HEK293T (cell line): ENCODE measurements at places on chromosomes 7 and 10.

DNA sequence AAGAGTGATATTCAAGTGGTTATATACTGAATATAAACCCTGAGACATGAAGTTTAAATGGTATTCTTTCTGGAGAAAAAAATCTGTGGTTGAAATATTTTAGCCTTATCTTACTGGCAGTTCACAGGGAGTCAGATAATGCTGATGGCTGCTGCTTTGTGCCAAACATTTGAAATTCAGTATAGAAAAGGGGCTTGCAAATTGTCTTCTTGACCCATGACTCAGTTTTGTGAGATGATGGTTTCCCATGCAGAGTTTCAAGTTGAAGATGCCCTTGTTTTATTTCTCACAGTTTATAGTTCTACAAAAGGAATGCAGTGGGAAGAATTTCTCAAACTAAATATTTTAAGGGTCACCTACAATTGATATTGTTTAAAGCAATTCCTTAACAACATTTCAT, 251.1 kb upstream of the MEOX2 start:
- DNase-seq = no peak

DNA sequence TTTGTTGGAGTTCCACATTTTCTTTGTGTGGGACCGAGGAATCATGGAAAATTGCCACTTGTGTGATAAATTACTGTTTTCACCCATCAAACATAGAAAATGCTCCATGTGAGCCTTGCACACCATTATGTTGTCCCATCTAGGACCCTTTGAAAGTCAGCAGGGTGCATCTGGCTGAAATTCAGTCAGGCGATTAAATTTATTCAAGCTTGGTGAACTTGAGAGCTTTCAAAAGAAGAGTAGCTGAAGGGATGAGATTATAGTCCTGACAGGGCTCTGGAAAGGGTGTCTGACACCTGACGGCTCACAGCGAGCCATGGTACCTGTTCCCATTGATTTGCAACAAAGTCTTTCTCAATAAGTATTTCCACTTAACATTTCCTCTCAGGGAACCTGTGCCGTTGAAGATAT, 399.7 kb upstream of the ETV1 start:
- DNase-seq = peak; percentile 45

- no peak for DNase-seq
Measured at GRCh38 chr7:30844483-30844874, 67.2 kb upstream of the AQP1 start.

- no peak for DNase-seq
Measured at GRCh38 chr10:21095073-21095472, 198.0 kb upstream of the NEBL start.

DNA sequence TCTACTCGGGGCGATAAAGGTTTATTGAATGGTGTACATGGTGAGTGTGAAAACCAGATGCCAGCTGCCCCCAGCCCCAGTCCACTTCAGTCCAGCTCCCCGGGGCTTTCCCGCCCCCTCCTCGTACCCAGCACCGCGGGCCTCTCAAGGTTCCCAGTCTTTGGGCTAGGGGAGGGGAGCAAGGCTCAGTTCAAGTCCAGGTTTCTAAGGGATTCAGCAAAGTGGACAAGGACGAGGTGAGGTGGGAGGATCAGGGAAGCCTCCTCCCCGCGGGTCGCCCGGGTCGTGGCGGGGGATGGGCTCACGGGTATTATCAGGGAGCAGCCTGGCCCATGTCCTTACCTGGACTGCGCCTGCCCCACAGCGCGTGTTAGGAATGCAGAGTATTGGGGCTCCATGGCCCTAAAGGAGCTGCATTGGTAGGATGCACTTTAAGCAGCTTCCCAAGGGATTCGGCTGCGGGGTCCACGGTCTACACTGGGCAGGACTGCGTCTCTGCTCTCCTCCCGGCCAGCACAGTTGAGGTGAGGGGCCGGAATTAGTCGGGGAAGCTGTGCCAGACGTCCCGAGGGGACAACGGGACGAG, 541 bp upstream of the PFKFB3 start:
- DNase-seq = no peak

- no peak for DNase-seq
Measured at GRCh38 chr7:129191272-129191671, 2.8 kb downstream of the SMO start.

GRCh38 chr10:132136689-132137088, 50.1 kb upstream of the DPYSL4 start:
- DNase-seq = no peak

- peak; percentile 26 for DNase-seq
Measured at GRCh38 chr7:8035647-8036518, 67.3 kb downstream of the GLCCI1 start.

GRCh38 chr7:119630406-119630969, 642.5 kb upstream of the KCND2 start:
- no peak for DNase-seq

GRCh38 chr7:127382301-127383085, 10.0 kb downstream of the ZNF800 start:
- no peak for DNase-seq

- no peak for DNase-seq
Measured at GRCh38 chr10:84783909-84784308, 455.5 kb downstream of the CCSER2 start.

- no peak for DNase-seq
Measured at GRCh38 chr7:7212612-7213011, 30.3 kb downstream of the C1GALT1 start.

DNA sequence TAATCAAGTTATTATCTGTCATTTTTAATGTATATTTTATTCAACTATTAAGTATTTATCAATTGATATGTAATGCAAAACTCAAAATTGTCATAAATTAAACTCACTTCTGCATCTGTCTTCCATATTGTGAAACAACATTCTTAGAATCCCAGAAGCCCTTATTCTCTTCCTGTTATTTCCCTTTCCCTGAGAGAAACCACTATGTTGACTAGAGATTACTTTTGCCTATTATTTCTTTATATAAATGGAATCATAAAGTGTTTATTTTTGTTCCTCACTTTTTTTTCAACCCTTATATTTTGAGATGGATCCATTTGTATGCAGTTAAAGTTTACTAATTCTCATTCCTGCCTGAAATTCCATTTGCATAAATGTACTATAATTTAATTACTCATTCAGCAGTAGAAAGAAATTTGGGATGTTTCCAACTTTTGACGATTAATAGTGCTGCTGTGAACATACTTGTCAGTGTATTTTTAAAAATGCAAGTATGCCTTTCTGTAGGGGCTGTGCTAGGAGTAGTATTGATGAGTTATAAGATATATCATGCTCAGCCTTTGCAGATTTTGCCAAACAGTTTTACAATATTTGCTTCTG, 211.2 kb downstream of the SEMA3D start:
- no peak for DNase-seq
